ENCODE measurements at places on chromosomes 11 and 22.

DNA sequence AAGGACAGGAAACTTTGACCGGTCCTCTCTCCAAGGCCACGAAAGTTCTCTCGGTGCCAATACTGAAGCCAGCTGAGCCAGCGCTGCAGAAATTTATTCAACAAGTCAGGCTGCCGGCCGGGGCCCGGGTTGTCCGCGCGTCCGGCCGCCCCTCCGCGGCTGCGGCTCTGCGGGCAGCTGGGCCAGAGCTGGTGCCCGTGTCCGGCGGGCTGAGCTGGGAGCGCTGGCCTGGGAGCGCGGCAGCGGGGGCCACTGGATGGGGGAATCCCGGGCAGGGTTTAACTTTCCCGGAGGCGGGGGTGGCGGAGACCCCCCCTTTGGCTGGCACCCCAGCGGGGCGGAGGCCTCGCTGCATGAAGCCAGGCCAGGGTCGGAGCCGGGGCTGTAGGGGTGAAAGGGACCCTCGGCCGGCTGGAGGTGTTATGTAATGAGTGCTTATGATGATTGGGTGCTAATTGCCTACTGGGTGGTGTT, 12.3 kb upstream of the CACNA1I start:
- DNase-seq, result no peak

DNA sequence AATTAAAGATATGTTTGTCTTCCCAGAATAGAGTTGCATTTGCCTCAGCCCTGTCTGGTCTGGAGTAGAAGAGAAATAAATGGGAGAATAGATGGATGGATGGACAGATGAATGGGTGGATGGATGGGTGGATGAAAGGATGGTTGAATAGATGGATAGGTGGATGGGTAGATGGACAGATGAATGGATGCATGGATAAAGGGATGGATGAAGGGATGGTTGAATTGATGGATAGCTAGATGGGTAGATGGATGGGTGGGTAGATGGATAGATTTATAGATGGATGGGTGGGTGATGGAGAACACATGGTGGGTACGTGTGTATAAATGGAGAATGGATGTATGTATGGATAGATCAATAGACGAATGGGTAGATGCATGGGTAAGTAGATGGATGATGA, 8.5 kb downstream of the CRYBB1 start:
- DNase-seq, result no peak

GRCh38 chr22:21568347-21569075, 997 bp downstream of the UBE2L3 start:
- no peak for DNase-seq

- no peak for DNase-seq
Measured at GRCh38 chr11:57274904-57275498, 38.0 kb upstream of the APLNR start.

DNA sequence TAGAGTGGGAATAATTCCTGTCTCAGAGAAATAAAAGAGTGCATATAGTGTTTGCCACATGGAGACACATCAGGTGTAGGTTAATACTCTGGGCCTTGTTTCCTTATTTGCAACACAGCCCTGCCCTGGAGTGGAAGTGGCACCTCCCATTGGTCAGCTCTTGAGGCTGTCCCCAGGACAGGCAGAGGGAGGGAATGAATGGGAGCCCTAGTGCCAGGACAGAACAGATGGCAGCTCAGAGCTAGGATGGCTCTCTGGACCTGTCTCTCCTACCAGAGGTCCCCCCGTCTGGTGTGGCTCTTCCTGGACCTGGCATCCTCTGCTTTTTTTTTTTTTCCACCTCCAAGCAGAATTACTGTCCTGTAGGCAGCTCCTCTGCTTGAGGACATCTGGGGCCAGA, 35.6 kb downstream of the LIMK2 start:
- DNase-seq, result no peak

Measured in breast epithelium (tissue), 4 donors.